ENCODE measurements at places on chromosomes 3 and 15. TPM values are rescaled to one million over a fixed set of nuclear protein-coding genes. Genes with fewer than 3 reads are reported as not detected.

- H3K27ac ChIP-seq = no peak overlapping the region
- H3K36me3 ChIP-seq = no peaks in the 10 kb centered on the region
- H3K4me3 ChIP-seq = no peak overlapping the region
Measured at GRCh38 chr15:62257996-62258521, 93.0 kb upstream of the C2CD4B start.

GRCh38 chr3:139687431-139687830, 9.7 kb upstream of the NMNAT3 start:
- no peaks in the 10 kb centered on the region for H3K27me3 ChIP-seq
- H3K36me3 ChIP-seq = no peaks in the 10 kb centered on the region
- no peak overlapping the region for H3K4me3 ChIP-seq
- no peaks in the 10 kb centered on the region for H3K4me1 ChIP-seq

DNA sequence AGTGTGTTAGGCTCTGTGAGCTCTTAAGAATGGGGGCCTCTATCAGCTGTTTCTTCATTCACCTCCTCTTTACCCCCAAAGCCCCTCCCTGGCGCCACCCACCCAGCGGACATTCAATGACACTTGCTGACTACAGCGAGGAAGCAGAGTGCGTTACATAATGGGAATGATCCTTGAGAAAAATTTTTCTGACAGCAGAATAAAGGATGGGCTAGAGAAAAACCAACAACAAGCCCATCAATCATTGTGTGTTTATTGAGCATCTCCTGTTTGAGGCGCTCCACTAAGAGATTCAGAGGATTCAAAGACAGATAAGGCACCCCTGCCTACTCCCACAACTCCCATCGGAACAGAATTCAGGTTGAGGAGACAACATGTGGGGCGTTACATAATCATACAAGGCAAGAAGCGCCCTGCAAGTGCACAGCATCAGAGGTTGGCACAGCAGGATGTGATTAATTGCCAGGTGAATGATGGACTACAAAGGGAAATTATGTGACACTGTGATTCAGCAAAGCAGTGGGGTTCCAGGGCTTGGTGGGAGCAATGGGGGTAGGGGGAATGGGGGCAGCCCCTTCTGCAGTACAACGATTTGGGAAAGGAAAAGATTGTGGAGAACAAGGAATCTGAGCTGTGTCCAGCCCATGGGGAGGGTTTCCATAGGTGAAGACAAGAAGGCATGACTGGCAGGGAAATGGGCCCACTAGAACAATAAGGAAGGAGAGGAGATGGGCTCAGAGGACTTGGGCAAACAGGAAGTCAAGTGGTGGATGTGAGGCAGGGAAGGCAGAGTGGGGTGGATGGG, 141.3 kb upstream of the ATP2B2 start:
- no peaks in the 10 kb centered on the region for H3K36me3 ChIP-seq
- H3K27ac ChIP-seq = no peak overlapping the region
- H3K4me1 ChIP-seq = no peaks in the 10 kb centered on the region

The STX19 gene
- 23.5 TPM for total RNA-seq

The IQCF5 gene
- not detected for total RNA-seq

The SI gene
- total RNA-seq = 24.8 TPM

The CATSPER2 gene
- total RNA-seq = 7.5 TPM

Data from transverse colon (tissue), 4 donors.